ENCODE measurements at places on chromosomes 12 and 14.

GRCh38 chr12:113340061-113340460, 5.2 kb upstream of the SLC8B1 start:
- no peak for DNase-seq

- DNase-seq: no peak
These were observed 65.5 kb downstream of the ST8SIA1 start for GRCh38 chr12:22268973-22269372.

GRCh38 chr12:106074706-106075392, 63.9 kb downstream of the NUAK1 start:
- DNase-seq: no peak

DNA sequence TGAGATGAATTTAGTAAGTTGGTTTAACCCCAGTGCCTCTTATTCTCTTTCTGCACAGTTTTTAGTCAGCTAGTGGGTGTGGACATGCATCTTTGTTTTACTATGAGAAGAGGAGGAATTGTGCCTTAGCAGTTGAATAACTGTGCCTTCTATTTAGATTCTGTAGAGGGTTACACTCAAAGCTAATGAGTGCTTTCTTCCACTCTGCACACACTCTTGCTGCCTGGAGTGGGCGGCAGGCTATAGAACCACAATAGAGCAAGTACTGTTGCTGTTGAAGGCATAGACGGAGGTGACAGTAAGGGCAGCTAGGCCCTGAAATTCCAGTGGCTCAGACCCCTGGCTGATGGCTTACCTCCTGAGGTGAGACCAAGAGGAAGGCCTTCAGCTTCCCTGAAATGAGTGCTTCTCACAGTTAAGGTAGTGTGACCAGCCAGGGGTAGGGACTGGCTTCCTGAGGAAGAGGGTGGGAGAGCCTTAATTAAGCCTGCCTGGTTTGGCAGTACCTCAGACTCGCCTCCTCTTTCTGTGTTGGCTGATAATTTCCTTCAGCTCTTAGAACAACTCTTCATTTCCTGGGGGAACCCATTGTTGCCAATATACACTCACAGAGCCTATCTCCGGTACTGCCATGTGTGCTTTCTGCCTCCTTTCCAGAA, 24.7 kb downstream of the SUSD6 start:
- no peak for DNase-seq

DNA sequence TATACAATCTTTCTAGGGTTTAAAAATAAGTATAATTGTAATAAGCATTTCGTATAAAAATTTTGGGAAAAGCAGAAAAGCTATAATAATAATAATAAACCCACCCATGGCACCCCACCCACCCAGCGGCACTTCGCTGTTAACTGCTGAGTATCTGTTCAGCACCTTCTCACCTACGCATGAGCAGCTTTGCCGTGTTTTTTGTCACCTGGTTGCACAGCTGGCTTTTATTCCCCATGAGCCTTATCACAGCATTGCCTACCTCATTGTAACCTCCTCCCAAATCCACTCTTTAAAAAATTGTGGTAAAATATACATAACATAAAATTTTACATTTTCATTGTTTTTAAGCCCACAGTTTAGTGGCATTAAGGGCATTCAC, 34.7 kb downstream of the CYP46A1 start:
- DNase-seq: no peak

DNA sequence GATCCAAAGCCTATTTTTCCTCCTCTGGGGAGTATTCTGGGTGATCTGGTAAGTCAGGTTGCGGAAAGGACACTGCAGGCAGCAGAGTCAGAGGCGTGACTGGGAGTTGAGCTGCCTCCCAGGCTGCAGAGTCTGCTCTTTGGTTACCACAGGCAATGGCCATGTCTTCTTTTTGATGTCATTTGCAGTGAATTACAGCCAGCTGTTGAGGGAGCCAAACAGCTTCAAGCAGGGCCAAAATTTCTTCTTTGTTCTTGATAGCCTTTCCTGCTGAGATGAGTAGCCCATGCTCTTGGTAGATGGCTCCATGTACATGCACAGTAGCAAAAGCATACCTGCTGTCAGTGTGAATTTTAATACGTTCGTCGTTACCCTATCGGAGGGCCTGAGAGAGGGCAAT, 116.6 kb upstream of the PZP start:
- no peak for DNase-seq

- DNase-seq: no peak
These were observed 17.0 kb downstream of the PPM1H start for GRCh38 chr12:62917926-62918325.

DNA sequence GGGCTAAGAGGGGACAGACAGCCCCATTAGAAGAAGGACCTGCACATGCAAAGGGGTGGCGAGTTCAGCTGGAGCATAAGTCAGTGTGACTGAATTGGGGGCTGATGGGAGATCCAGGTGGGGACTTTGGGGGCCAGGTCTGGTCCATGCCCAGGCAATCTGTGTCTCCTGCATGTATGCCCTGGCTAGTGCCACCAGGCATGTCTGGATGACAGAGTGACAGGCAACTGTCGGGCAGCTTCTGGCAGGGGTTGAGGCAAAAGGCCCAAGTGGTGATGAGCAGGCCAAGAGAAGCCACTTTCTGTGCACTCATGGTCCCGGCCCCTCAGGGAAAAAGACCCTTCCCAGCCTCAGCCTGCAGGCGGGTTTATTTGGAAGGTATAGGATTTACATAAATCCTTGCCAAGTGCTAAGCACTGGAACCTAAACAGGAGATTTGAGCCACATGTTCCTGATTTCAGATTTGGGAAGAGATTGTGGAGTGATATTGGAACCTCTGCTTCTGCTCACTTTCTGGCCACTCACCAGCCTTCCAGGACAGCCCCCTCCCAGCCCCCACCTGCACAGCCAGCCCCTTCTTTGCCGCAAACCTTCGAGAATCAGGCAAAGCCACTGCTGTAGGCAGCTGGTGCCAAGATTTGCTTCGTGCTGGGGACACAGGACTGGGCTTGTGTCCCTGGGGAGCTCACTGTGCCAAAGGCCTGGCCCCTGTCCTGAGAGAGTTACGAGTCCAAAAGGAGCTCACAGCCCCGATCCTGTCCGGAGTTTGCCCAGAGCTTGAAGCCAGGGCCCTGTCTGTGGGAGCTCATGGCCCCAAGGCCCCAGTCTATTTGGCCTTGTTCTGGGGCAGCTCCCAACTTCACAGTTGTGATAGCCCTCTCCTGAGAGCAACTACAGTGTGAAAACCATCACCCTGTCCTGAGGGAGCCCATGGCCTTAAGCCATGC, 232.5 kb upstream of the RTL1 start:
- DNase-seq: no peak

DNA sequence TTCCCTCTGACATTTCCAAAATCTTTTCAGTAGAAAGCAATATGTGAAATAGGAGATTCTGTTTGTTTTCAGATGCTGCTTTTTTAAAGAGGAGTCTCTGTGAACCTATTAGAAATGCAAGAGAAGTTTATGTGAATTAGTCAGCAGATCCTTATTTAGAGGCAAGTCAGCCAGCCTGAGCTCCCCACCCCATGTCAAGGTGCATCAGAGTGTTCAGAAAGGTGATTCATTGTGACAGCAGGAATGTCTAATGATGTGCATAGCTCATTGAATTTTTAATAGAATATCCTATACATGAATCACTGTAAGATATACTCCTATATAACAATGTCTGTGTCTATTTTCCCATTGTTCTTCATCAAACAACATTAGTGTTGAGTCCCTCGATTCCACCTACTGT, 1222.4 kb upstream of the USP15 start:
- no peak for DNase-seq

DNA sequence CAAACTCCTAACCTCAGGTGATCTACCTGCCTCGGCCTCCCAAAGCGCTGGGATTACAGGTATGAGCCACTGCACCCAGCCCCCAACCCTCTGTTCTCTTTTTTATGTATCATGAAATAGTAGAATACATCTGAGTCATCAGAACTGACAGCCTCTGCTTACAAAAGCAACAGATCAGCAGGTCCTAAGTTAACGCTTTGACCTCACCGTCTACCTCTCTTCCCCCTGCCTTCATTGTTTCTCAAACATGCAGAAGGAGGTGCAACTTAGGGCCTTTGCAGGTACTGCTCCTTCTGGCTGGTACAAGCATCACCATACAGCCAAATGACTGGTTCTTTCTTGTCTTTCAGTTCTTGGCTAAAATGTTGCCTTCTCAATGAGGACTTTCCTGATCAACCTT, 249.2 kb downstream of the PAWR start:
- DNase-seq: no peak

- no peak for DNase-seq
These were observed 8.8 kb downstream of the AICDA start for GRCh38 chr12:8603856-8604255.

DNA sequence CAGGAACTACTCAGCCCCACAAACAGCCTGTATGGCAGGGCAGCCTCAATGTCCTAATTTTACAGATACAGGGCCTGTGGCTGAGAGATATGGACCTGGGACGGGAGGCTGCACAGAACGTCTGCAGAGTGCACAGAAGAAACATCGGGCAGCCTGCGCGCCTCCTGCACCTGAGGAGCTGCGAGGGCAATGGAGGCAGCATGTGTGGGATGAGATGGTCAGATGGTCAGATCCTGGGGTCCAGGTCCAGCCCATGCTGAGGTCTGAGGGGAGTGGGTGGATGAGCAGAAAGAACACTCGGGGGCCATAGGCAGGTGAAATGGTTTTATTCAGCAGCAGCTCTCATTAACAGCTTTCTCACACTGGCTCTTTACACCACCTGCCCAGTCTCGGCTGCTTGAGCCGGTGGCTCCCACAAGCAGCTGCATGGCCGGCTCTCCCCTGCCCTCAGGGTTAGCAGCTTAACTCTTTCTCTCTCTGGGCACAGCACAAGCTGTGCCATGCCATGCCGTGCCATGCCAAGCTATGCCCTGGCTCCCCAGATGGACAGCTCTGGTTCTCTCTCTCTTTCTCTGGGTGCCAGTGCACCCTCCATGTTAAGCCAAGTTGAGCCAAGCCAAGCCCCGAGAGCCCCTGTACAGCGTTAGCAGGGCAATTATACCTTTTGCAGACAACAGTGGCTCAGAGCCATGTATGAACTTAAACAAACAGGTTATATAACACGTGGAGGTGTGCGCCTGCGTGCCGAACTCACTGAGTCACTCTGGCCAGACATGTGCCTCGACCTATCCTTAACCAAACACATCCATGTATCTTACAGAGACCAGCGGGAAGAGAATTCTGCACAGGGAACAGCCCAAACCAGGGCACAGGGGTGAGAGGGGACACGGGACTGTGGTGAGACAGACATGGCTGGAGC, 47.6 kb downstream of the RIMBP2 start:
- DNase-seq: no peak

DNA sequence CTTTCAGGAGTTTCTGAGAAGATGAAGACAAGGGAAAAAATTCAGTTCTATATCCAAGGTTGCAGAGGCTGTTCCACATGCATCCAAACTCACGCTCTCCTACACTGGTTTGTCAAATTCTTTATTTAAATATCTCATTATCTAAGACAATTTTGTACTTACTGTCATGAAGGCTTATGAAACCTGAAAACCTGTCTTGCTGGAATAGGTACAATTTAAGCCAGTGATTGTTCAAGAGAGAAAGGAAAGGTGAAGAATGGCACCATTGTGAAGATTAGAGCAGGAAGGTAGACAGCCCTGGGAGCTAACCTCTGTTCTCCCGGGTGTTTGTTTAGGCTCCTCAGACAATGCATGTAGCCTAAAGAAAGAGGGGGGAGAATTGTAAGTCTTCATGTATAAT, 315.1 kb upstream of the PRKD1 start:
- DNase-seq: no peak

DNA sequence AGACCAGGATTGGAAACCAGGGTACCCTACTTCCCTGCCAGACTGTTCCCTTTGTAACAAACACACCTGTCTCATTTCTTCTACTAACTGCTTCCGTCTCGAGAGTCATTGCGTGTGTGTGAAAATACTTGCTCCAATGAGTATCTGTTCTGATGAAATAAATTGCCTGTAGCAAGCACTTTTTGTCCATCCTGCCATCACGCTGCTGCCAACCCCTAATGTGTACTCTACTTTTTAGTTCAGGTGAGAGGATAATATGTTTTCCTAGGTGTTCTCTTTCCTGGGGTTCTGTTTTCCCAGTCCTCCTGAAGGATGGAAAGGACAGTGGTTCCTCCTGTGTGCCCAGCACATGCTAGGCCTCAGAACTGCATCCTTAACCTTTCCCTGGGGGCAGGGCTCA, 1.0 kb downstream of the TUNAR start:
- no peak for DNase-seq

- DNase-seq: no peak
These were observed 280.0 kb downstream of the DPF3 start for GRCh38 chr14:72613975-72614319.

DNA sequence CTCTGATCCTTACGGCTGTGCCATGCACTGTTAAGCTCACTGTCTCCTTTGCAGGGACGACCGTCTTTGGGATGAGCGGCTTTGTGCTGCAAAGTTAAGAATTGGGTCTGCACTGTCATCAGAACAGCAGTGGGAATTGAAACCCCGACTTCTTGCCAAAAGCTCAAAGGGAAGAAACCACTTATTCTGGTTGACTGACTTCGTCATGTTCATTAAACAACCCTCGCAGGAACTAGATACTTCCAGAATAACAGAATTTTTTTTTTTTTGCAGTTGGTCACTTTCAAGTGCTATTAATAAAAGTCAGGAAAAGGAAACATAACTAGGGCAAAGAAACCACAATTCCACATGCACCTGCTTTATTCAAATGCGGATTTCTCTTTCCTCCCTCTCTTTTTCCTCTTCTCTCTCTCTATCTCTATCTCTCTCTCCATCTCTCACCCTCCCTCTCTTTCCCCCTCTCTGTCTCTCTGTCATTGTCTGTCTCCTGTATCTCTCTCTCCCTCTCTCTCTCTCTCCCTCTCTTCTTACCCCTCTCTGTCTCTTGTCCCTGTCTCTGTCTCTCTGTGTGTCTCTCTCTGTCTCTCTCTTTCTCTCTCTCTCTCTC, 12.3 kb upstream of the GLT1D1 start:
- no peak for DNase-seq

- no peak for DNase-seq
These were observed 25.5 kb upstream of the LMNTD1 start for GRCh38 chr12:25578411-25579143.

GRCh38 chr12:10048526-10048925, 18.0 kb downstream of the CLEC9A start:
- DNase-seq: no peak

GRCh38 chr12:6323340-6323994, 13.0 kb downstream of the PLEKHG6 start:
- no peak for DNase-seq

DNA sequence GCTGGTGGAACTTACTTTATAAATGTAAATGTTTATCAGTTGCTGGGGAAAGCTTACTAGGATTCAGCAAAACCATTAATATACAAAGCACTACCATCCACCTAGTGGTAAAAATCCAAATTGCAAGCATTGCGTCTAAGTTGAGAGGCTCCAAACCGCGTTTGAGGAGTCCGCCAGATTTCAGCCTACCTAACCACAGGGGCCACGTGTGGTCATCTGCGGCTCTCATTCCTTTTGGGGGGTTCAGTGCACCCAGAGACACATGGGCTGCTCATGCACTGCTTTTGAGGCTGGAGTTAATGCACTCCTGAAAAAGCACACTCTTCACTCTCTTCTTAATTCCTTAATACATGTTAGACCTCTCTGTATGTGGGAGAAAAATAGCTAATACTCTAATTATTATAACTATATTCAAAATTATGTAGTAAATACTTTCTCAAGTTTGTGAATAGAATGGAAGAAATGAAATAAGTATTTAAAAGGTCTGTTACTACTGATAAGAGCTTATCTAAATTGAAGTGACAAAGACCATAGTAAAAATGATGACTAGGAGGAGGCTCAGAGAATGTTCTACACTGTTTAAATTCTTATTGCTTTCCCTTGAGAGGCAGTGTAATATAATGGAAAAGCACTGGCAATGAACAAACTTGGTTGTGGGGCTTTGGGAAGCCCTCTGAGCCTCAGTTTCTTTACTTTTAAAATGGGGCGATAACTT, 41.4 kb upstream of the MANSC4 start:
- no peak for DNase-seq

GRCh38 chr12:102372087-102372486, 108.3 kb downstream of the IGF1 start:
- DNase-seq: no peak
